Esophagus muscularis mucosa (tissue), 4 donors: ENCODE measurements at places on chromosomes 11 and 22.

- no peaks in the 10 kb centered on the region for H3K36me3 ChIP-seq
- no peaks in the 10 kb centered on the region for H3K4me1 ChIP-seq
Observed at GRCh38 chr22:47448231-47449223, 686.1 kb downstream of the TBC1D22A start.

DNA sequence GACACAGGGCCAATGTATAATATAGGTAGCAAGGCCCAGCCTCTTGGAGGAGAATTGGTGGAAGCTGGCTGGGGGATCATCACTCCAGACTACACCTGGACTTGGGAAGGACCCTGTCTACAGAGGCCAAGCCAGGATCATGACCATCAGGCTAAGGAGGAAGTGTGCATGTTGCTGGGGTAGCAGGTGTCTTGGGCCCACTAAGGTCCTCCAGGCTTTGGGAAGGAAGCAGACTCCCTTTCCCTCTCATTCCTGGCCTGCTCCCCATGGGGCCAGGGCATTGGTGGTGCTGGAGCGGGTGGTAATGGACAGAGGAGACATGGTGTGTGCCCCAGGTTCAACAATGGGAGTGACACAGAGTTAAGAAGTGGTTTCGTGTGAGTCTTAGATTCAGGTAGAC is 16.0 kb upstream of the TUB start:
- no peak overlapping the region for H3K27ac ChIP-seq
- DNase-seq, result no peak
- H3K4me3 ChIP-seq, result no peak overlapping the region
- no peaks in the 10 kb centered on the region for H3K36me3 ChIP-seq

DNA sequence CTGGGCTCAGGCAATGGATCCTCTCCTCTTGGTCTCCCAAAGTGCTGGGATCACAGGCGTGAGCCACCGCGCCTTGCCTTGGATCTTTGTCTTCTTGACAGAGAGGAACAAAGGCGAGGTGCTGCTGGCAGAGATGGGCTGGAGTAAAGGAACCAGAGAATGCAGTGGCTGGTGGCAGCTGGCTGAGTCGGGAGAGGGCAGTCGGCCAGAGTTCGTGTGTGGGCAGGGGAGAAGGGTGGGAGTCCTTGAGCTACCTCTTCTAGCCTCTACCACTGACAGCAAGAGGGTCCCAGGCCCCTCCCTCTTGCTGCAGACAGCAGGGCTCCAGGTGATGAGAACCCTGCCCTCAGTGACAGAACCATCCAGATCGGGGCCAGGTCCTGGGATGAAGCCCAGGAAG is 86.2 kb upstream of the LINC01488 start:
- no peaks in the 10 kb centered on the region for H3K36me3 ChIP-seq
- no peak overlapping the region for H3K27ac ChIP-seq
- H3K4me1 ChIP-seq, result peaks cover 10% of the 10 kb centered on the region
- H3K27me3 ChIP-seq, result no peaks in the 10 kb centered on the region

DNA sequence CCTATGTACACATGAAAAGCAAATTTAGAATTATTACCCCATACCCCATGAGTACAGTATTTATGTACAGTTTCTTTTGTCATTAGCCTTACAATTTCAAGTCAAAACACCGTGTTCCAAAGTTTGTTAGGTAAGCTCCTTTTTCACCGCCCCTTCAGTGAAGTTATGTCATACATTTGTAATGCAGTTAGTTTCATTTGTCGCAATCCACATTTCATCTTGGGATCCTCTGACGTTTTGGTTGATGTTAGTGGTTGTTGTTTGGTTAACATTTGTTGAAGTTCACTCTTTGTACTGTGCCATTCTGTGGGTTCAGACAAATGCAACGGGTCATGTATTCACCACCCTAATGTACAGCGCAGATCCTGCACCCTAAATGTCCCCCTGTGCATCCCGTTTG is 45.2 kb downstream of the ARHGEF12 start:
- H3K4me1 ChIP-seq, result peaks cover 66% of the 10 kb centered on the region
- no peaks in the 10 kb centered on the region for H3K27me3 ChIP-seq
- DNase-seq, result no peak
- H3K36me3 ChIP-seq, result no peaks in the 10 kb centered on the region

- H3K4me3 ChIP-seq, result no peak overlapping the region
- no peak overlapping the region for H3K27ac ChIP-seq
- no peaks in the 10 kb centered on the region for H3K4me1 ChIP-seq
- H3K36me3 ChIP-seq, result no peaks in the 10 kb centered on the region
Observed at GRCh38 chr11:134592391-134592990, 180.4 kb upstream of the B3GAT1 start.

- DNase-seq, result no peak
- no peak overlapping the region for H3K4me3 ChIP-seq
- H3K27ac ChIP-seq, result peak overlapping the region; percentile 20
- no peaks in the 10 kb centered on the region for H3K27me3 ChIP-seq
- H3K4me1 ChIP-seq, result peaks cover 99% of the 10 kb centered on the region
Observed at GRCh38 chr22:30314915-30315314, 11.8 kb downstream of the TBC1D10A start.

- no peak for DNase-seq
- peaks cover 15% of the 10 kb centered on the region for H3K27me3 ChIP-seq
- peaks cover 39% of the 10 kb centered on the region for H3K36me3 ChIP-seq
- H3K4me3 ChIP-seq, result no peak overlapping the region
- H3K27ac ChIP-seq, result no peak overlapping the region
Observed at GRCh38 chr22:37030560-37031281, 11.2 kb downstream of the MPST start.

- H3K27ac ChIP-seq, result no peak overlapping the region
- no peak overlapping the region for H3K4me3 ChIP-seq
- DNase-seq, result no peak
- peaks cover 20% of the 10 kb centered on the region for H3K36me3 ChIP-seq
Observed at GRCh38 chr22:20720692-20721408, 53.1 kb upstream of the SERPIND1 start.

- H3K27me3 ChIP-seq, result no peaks in the 10 kb centered on the region
- H3K36me3 ChIP-seq, result no peaks in the 10 kb centered on the region
- H3K4me3 ChIP-seq, result no peak overlapping the region
- peaks cover 1% of the 10 kb centered on the region for H3K4me1 ChIP-seq
Observed at GRCh38 chr11:119694334-119694733, 34.7 kb downstream of the NECTIN1 start.

- H3K27me3 ChIP-seq, result peaks cover 11% of the 10 kb centered on the region
- H3K4me1 ChIP-seq, result peaks cover 17% of the 10 kb centered on the region
- H3K27ac ChIP-seq, result no peak overlapping the region
- no peak overlapping the region for H3K4me3 ChIP-seq
- DNase-seq, result no peak
Observed at GRCh38 chr11:33874910-33875490, 16.9 kb downstream of the LMO2 start.

GRCh38 chr11:83845797-83846196 is 559.6 kb upstream of the CCDC90B start:
- H3K4me1 ChIP-seq, result no peaks in the 10 kb centered on the region
- no peak overlapping the region for H3K4me3 ChIP-seq
- no peaks in the 10 kb centered on the region for H3K27me3 ChIP-seq
- no peaks in the 10 kb centered on the region for H3K36me3 ChIP-seq
- no peak for DNase-seq
- no peak overlapping the region for H3K27ac ChIP-seq

- no peak overlapping the region for H3K4me3 ChIP-seq
- H3K4me1 ChIP-seq, result peaks cover 5% of the 10 kb centered on the region
- no peaks in the 10 kb centered on the region for H3K36me3 ChIP-seq
- no peak for DNase-seq
- no peaks in the 10 kb centered on the region for H3K27me3 ChIP-seq
- H3K27ac ChIP-seq, result no peak overlapping the region
Observed at GRCh38 chr11:121236115-121237001, 56.2 kb upstream of the SC5D start.

DNA sequence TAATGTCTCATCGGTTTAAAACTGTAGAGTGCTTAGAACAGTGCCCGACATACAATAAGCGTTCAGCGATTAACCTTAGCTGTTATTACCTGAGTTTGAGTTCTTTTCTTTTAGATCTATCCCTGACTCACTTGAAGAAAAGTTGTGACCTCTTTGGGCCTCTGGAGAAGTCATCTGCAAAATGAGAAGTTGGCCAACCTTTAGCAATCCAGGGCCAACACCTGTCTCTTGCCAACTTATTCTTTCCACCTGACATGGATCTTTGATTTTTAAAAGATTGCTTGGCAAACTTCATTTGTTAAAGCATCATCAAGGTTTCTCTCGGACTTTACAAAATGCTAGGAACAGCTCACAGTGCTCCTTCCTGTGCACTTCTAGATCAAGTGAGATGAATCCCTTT is 89.3 kb downstream of the CCDC81 start:
- H3K4me3 ChIP-seq, result no peak overlapping the region
- H3K27me3 ChIP-seq, result no peaks in the 10 kb centered on the region
- peaks cover 16% of the 10 kb centered on the region for H3K36me3 ChIP-seq
- H3K27ac ChIP-seq, result no peak overlapping the region

DNA sequence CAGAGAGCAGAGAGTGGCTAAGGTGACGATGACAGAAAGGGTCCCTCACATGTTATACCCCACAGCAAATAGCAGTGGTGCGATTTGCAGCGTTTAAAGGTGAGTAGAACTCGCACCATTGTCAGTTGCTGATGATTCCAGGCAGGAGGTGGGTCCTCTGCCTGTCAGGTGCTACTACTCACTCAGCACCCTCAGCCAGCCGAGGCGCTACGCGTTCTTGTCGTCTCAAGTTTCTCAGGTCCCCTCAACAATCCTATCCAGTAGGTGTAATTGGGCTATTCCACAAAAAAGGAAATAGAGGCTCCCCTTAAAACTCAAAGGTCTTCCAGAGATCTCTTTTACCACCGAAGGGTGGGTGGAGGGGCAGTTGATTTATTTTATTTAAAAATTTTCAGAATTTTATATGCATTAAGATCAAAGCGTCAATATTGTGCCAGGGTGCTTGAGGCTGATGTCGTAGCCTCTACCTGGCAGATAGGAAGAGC is 18.3 kb downstream of the ELF5 start:
- no peak overlapping the region for H3K4me3 ChIP-seq
- H3K27ac ChIP-seq, result no peak overlapping the region
- no peaks in the 10 kb centered on the region for H3K4me1 ChIP-seq

GRCh38 chr22:23180301-23180892 is at the start of gene BCR:
BCR (plus strand) TSS chr22:23180509; CDS start chr22:23180961, 452 bp downstream.
- H3K4me1 ChIP-seq, result peaks cover 67% of the 10 kb centered on the region
- peak within 1 kb of the TSS; percentile 88 for H3K27ac ChIP-seq
- DNase-seq, result no peak
- H3K4me3 ChIP-seq, result peak within 1 kb of the TSS; percentile 69

GRCh38 chr11:111938687-111939160 is 1.6 kb downstream of the DIXDC1 start:
- H3K27ac ChIP-seq, result peak overlapping the region; percentile 81
- H3K27me3 ChIP-seq, result no peaks in the 10 kb centered on the region
- H3K4me3 ChIP-seq, result peak overlapping the region; percentile 63
- H3K36me3 ChIP-seq, result no peaks in the 10 kb centered on the region

DNA sequence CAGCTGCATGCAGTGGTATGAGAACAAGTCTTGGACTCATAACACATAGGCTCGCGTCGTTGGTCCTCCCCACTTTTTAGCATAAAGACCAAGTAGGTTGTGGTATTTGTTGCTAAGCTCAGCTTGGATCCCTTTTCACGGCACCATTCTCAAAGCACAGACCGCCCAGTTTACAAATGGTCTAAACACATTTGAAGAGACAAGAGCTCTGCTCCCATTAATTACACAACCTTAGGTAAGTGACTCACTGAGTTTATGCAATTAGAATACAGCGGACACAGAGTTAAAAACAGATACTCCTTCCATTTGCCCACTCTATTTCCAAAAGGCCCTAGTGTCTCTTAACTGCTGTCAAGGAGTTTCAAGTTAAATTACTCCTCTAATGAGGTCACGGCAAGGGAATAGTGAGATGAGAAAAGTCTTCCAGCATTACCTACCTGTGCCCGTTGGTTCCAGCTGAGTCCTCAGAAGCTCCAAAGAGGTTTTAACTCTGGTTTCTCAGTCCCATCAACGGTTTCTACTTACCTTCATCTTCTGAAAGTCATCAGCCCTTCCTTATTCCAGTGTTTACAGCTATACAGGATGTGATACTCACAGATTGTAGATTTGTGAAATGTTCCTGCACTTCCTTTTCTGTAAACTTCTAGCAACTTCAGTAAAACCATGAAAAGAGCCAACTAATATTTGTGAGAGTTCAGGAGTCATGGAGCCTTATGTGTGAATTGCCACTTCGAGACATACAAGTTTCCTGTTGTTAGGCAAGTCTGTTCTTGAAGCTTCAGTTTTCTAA is at the start of gene MS4A6A:
MS4A6A (minus strand) TSS at position 543 of the 790 bp plus-strand sequence. CDS start 1,356 bp downstream, outside the sequence.
- H3K36me3 ChIP-seq, result no peaks in the 10 kb centered on the region
- peaks cover 8% of the 10 kb centered on the region for H3K4me1 ChIP-seq
- H3K4me3 ChIP-seq, result peak within 1 kb of the TSS; percentile 17
- H3K27me3 ChIP-seq, result no peaks in the 10 kb centered on the region

GRCh38 chr11:43393765-43394355 is 35.1 kb downstream of the TTC17 start:
- no peaks in the 10 kb centered on the region for H3K4me1 ChIP-seq
- H3K27me3 ChIP-seq, result no peaks in the 10 kb centered on the region
- H3K27ac ChIP-seq, result no peak overlapping the region
- peaks cover 93% of the 10 kb centered on the region for H3K36me3 ChIP-seq

DNA sequence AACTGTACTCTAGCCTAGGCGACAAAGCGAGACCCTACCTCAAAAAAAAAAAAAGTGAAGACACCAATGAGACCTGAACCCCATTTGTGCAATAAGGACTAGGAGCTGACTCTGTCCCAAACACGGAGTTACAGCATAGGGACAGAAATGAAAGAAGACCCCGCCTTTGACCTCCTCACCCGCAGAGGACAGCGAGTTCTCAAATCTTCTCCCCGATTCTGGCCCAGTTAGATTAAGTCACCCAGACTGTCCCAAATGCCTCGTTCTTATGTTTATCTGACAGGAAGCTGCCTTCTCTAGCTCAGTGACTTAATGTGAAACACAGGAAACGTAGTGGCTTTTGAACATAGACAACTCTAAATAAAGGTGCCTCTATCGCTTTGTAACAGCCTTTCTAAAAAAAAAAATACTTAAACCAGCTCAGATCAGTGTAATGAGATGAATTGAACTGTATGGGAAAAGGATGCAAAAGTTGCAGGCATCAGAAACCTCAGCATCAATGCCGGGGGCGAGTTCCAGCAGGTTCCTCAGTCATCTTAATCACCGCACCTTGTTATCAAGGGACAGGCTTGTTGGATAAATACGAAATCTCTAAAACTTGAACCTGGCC is 10.6 kb downstream of the MYH9 start:
- H3K27ac ChIP-seq, result peak overlapping the region; percentile 99
- no peak for DNase-seq
- H3K4me1 ChIP-seq, result peaks cover 98% of the 10 kb centered on the region

- H3K36me3 ChIP-seq, result no peaks in the 10 kb centered on the region
- DNase-seq, result no peak
- H3K4me1 ChIP-seq, result peaks cover 28% of the 10 kb centered on the region
- H3K27me3 ChIP-seq, result no peaks in the 10 kb centered on the region
- no peak overlapping the region for H3K4me3 ChIP-seq
- no peak overlapping the region for H3K27ac ChIP-seq
Observed at GRCh38 chr11:128572965-128573364, 14.4 kb downstream of the ETS1 start.

DNA sequence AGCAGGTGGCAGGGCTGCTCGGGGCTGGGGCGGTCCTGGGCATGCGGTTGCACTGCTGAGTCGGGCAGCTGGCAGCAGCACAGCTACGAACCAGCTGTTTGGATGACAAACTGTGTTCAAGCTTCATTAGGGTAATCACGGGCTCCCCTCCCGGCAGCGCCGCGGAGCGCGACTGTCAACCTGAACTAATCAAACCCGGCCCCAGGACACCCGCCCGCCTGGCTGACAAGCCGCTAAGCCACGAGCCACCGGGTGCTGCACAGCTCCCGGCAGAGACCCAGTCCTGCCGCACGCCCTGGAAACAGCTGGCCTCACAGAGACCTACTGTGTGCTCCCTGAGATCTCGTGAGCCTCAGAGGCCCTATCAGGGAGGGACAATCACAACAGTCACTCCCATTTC is 60.6 kb upstream of the TCF20 start:
- no peak overlapping the region for H3K27ac ChIP-seq
- no peak overlapping the region for H3K4me3 ChIP-seq
- H3K36me3 ChIP-seq, result no peaks in the 10 kb centered on the region
- no peaks in the 10 kb centered on the region for H3K27me3 ChIP-seq
- DNase-seq, result no peak

- H3K27me3 ChIP-seq, result no peaks in the 10 kb centered on the region
- no peak overlapping the region for H3K27ac ChIP-seq
Observed at GRCh38 chr11:91158891-91159537, 936.2 kb upstream of the CHORDC1 start.
